ENCODE measurements at places on chromosomes 6 and 20.
A peak's percentile ranks its signal among the peaks of the same experiment; 100 is the strongest.

GRCh38 chr20:19114410-19114809 is 98.0 kb upstream of the SLC24A3 start:
- DNase-seq = no peak

GRCh38 chr6:89984926-89985750 is 90.9 kb downstream of the GJA10 start:
- peak; percentile 91 for DNase-seq

GRCh38 chr20:31948008-31948407 is 3.8 kb downstream of the PDRG1 start:
- DNase-seq = no peak

GRCh38 chr6:106749609-106750008 is 120.2 kb downstream of the QRSL1 start:
- DNase-seq = peak; percentile 43

GRCh38 chr6:17339308-17339670 is 54.1 kb upstream of the CAP2 start:
- no peak for DNase-seq

GRCh38 chr20:14331646-14332045 is 5.8 kb downstream of the FLRT3 start:
- no peak for DNase-seq

GRCh38 chr6:151524059-151524458 is 30.2 kb downstream of the CCDC170 start:
- DNase-seq = no peak

- no peak for DNase-seq
These were observed 135.4 kb upstream of the AKIRIN2 start for GRCh38 chr6:87837444-87837843.

DNA sequence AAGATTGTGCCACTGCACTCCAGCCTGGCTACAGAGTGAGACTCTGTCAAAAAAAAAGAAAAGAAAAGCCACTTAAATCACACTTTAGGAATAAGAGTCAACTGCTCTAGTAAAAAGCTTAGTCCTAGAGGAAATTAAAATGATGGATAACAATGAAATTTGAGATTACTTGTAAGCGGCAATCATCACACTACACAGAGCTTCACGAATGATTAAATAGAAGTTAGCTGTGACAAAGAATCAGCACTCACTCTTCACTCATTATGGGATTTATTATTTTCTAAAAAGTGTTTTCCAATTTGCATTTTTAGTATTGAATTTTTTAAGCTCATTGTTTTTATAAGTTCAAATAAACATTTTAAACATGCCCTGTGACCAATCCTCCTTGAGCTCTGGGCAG is 718.0 kb downstream of the UTRN start:
- DNase-seq = no peak

- no peak for DNase-seq
These were observed 99.7 kb downstream of the FAM50B start for GRCh38 chr6:3948866-3949265.

DNA sequence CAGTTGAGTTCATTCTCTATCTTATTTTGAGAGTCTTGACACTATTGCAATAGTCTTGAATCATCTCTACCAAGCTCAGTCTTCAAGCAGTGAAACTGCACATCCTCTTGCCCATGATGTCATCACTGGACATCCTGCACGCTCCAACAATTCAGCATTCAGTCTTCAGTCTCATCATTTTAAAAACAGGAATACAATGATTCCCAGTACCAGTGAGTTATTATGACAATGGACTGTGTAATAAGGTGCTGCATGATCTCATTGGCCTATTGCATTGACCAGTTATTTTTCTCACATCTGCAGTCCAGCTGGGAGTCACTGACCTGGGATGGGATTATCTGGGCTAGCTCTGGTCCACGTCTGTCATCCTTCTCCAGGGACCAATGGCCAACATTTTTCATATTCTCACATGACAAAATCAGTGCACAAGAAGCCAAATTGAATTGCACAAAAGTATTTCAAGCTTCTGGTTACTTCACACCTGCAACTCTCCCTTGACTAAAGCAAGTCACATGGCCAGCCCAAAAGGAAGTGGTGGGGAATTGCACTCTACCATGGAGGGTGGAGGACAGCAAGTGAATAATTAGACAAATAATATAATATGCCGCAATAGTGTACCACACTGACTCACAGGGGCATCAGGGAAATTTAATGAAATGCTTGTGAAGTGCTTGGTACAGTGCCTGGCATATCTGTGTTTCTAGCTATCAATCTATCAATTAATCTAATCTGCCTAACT is 6.4 kb upstream of the CST2 start:
- DNase-seq = no peak

GRCh38 chr6:131062241-131063027 is 611 bp downstream of the EPB41L2 start:
- DNase-seq = no peak

DNA sequence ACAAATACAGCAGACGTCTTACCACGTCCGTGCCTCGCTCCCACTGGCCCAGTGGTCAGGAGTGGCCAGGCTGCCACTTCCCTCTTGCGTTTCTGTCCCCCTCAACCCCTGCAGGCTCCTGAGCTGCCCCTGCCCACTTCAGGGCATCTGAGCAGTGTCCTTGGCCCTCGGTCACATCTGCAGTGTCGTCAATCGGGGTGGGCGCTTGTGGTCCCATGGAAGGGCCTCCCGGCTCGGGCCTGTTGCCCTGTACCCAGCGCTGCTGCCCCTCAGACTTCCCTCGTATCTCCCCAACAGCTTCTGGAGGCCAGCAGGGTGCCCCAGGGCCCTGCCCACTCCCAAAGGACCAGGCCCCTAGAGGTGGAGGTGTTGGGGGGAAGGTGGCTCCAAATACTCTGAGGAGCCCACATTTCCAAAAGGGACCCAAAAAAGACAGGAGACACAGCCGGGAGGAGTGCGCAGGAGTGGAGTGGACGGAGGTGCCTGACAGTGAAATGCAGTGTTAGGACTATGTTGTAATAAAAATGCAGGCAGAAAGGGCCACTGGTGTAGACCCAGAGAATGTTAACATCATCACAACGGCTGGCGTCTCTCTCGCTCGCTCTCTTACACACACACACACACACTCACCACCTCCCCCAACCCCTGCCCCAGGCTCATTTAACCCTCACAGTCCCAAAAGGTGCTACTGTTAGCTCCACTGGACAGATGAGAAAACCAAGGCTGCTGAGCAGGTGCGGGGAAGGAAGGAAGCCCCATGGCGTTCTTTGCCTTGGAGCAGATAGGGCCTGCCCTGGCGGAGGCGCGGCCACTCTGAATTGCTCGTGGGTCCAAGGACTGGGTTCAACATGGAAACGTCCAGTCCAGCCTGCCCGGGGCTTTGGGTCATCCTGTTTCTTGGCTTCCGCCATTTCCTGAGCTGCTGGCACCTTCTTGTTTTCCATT is 343.9 kb downstream of the ZFAND3 start:
- DNase-seq = no peak

- DNase-seq = no peak
These were observed 9.3 kb downstream of the SYNGAP1 start for GRCh38 chr6:33428966-33429749.

- no peak for DNase-seq
These were observed 40.4 kb downstream of the IRF4 start for GRCh38 chr6:431986-432385.

DNA sequence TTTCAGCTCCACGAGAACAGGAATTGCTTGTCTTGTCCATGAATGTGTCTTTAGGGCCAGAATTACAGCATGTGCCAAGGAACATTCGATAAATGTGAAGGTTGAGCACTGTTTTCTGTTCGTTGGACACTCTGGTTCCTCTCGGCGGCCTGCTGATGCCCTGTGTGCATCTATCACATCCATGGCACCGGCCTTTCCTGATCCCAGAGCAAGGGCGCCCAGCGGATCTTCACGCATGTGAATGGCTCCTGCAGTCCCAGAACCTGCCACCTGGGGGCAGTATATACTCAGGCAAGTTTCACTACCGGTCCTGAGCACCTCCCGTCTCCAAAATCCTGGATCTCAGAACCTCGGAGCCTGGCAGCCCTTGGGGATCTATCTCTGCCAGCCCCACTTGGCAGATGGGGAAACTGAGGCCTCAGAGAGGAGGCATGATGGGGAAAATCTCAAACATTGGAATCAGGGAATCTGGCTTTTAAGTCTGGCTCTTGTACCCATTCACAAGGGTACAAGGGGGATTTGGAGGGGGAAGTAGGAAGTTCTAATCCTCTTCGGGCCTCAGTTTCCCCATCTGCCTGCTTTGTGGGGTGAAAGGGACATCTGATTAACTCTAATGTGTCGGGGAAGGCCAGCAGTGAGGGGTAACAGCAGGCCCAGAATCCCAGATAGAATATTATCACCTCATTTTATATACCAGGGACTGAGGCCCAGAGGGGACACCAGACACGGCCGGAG is 4.3 kb upstream of the CEBPB start:
- peak; percentile 73 for DNase-seq

GRCh38 chr20:12083269-12083668 is 165.6 kb downstream of the BTBD3 start:
- DNase-seq = no peak

Measured in fibroblast of skin of right biceps (primary cell).